ENCODE measurements at places on chromosomes 7 and 10. TPM values are rescaled to one million over a fixed set of nuclear protein-coding genes. Genes with fewer than 3 reads are reported as not detected.
A peak's percentile ranks its signal among the peaks of the same experiment; 100 is the strongest.

GRCh38 chr10:5607594-5607993 is 58.8 kb downstream of the ASB13 start:
- no peak overlapping the region for H3K27ac ChIP-seq
- peaks cover 10% of the 10 kb centered on the region for H3K4me1 ChIP-seq
- H3K4me3 ChIP-seq = no peak overlapping the region
- H3K27me3 ChIP-seq = peaks cover 12% of the 10 kb centered on the region
- DNase-seq = no peak

TMEM72 gene
- not detected for total RNA-seq

ASB10 gene
- not detected for total RNA-seq

- H3K4me3 ChIP-seq = no peak overlapping the region
- H3K27ac ChIP-seq = no peak overlapping the region
- H3K27me3 ChIP-seq = peaks cover 6% of the 10 kb centered on the region
- no peaks in the 10 kb centered on the region for H3K36me3 ChIP-seq
Measured at GRCh38 chr10:22464966-22465629, 119.8 kb downstream of the SPAG6 start.

FGFR2 gene
- total RNA-seq = 0.31 TPM

DNA sequence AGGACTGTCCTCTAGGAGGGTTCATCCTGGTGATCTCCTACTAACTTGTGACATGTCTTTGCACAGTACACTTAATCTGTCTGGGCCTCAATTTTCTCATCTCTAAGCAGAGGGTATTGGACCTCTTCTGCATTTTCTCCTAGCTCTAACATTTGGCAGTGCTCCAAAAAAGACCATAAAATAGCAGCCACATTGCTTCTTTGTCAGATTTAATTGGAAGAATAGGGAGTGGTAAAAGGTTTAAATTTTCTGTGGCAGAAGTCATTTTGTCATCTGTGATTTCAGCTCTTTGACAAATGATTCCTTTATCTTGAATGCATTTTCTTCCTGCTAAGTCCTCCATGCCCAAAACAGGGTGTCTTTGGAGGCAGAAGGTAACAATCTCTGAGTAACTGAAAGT is 289.9 kb upstream of the LRGUK start:
- H3K27ac ChIP-seq = no peak overlapping the region
- H3K36me3 ChIP-seq = no peaks in the 10 kb centered on the region
- H3K4me3 ChIP-seq = no peak overlapping the region
- H3K27me3 ChIP-seq = no peaks in the 10 kb centered on the region

- H3K27me3 ChIP-seq = peaks cover 22% of the 10 kb centered on the region
- H3K27ac ChIP-seq = no peak overlapping the region
- DNase-seq = no peak
- no peak overlapping the region for H3K4me3 ChIP-seq
Measured at GRCh38 chr7:94666879-94667587, 11.1 kb upstream of the SGCE start.

GRCh38 chr7:39088730-39089593 is 111.3 kb downstream of the POU6F2 start:
- H3K27ac ChIP-seq = no peak overlapping the region
- H3K4me3 ChIP-seq = no peak overlapping the region
- no peak for DNase-seq
- peaks cover 3% of the 10 kb centered on the region for H3K36me3 ChIP-seq
- peaks cover 24% of the 10 kb centered on the region for H3K27me3 ChIP-seq
- H3K4me1 ChIP-seq = peaks cover 3% of the 10 kb centered on the region

DNA sequence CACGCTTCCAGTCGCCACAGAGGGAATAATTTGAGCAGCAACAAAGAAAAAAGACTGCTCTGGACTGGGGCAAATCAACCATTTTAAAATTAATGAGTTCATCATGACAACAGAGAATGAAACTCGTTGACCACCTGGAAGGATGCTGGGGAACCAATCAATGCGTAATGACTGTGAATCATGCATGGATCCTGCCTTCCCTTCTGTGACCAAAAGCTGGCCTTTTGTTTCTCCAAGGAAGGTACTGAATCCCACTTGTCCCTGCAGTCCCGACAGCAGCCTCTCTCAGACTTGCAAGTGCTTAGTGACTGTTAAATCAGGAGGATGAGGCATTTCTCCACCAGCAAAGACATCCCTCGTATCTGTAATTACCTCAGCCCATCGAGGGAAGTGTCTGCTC is 68.0 kb upstream of the TNS3 start:
- H3K4me1 ChIP-seq = peaks cover 2% of the 10 kb centered on the region
- H3K36me3 ChIP-seq = no peaks in the 10 kb centered on the region
- H3K27me3 ChIP-seq = no peaks in the 10 kb centered on the region
- H3K4me3 ChIP-seq = no peak overlapping the region
- no peak overlapping the region for H3K27ac ChIP-seq
- no peak for DNase-seq

DNA sequence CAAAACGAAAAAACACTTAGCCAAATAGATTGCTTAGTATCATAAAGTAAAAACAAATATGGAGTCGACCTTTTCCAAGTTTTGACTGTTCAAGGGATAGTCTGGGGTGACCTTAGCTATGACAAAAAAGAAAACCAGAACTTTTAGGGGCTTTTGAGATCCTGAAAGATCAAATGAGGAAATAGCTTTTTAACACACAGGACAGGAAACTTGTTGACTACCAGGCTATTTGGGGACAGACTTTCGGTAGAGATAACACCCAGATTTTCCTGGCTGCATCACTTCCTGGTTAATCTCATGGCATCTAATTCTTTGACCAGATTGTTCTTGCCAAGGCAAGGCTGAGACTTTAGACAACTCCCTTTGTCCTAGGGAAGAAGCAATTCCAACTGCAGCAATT is 34.5 kb upstream of the EGR2 start:
- no peak for DNase-seq
- no peak overlapping the region for H3K4me3 ChIP-seq
- H3K27ac ChIP-seq = no peak overlapping the region
- H3K4me1 ChIP-seq = peaks cover 10% of the 10 kb centered on the region

GRCh38 chr10:62005281-62005680 is 103.8 kb downstream of the ARID5B start:
- DNase-seq = no peak
- H3K4me3 ChIP-seq = no peak overlapping the region
- H3K36me3 ChIP-seq = peaks cover 9% of the 10 kb centered on the region
- H3K4me1 ChIP-seq = peaks cover 28% of the 10 kb centered on the region

DNA sequence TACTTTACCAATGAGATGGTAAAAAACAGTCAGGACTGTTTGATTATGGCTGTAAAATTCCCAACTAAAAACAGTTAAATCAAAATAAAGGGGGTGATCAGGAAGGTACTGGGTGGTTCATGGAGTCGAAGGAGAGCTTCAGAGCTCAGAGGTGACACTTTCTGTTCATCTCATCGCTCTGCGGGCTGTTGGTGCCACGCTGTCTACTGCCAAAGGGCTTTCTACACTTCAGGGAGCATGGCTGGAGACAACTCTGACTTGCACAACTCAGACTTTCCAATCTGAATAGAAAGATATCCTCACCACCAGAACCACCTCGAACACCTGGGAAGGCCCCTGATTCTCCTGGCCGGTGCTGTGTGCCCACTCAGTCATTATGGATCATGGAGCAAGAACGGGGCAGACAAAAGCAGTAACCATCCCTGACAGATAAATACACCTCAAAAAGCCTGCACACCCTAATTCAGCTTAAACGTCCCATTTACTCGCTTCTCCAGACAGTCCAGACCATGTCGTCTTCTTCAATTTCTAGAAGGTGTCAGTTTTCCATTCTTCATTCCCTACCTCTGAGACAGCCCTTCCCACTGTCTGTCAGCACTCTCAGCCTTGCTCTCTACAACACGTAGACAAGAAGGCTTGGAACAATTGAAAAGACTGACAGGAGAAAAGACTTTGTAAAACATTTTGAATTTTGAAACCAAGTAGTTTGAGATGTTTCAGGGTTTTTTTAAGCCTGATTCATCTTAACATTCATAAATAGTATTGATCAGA is 348.7 kb upstream of the NFE2L3 start:
- H3K36me3 ChIP-seq = no peaks in the 10 kb centered on the region
- no peak for DNase-seq
- no peak overlapping the region for H3K27ac ChIP-seq
- H3K4me3 ChIP-seq = no peak overlapping the region

PMS2 gene
- total RNA-seq = 11.3 TPM

GRCh38 chr7:139830292-139830691 is 1.2 kb downstream of the TBXAS1 start:
- no peaks in the 10 kb centered on the region for H3K36me3 ChIP-seq
- H3K4me1 ChIP-seq = peaks cover 27% of the 10 kb centered on the region
- peak overlapping the region; percentile 89 for H3K4me3 ChIP-seq
- peaks cover 5% of the 10 kb centered on the region for H3K27me3 ChIP-seq
- DNase-seq = no peak

CDHR1 gene
- 0.12 TPM for total RNA-seq

TCAF2 gene
- 27.1 TPM for total RNA-seq

SFXN4 gene
- total RNA-seq = 9.5 TPM

- H3K4me1 ChIP-seq = peaks cover 3% of the 10 kb centered on the region
- no peak for DNase-seq
- H3K36me3 ChIP-seq = peaks cover 3% of the 10 kb centered on the region
- no peak overlapping the region for H3K27ac ChIP-seq
- peaks cover 32% of the 10 kb centered on the region for H3K27me3 ChIP-seq
- no peak overlapping the region for H3K4me3 ChIP-seq
Measured at GRCh38 chr7:156034397-156034796, 222.1 kb upstream of the SHH start.

GRCh38 chr10:126397156-126397555 is 8.9 kb upstream of the ADAM12 start:
- no peak overlapping the region for H3K27ac ChIP-seq
- H3K36me3 ChIP-seq = no peaks in the 10 kb centered on the region
- no peak for DNase-seq
- H3K4me1 ChIP-seq = no peaks in the 10 kb centered on the region
- H3K4me3 ChIP-seq = no peak overlapping the region

GRCh38 chr7:991729-992656 is 9.0 kb downstream of the CYP2W1 start:
- H3K4me3 ChIP-seq = no peak overlapping the region
- H3K27ac ChIP-seq = no peak overlapping the region
- no peaks in the 10 kb centered on the region for H3K27me3 ChIP-seq
- no peaks in the 10 kb centered on the region for H3K36me3 ChIP-seq
- H3K4me1 ChIP-seq = peaks cover 4% of the 10 kb centered on the region

DNA sequence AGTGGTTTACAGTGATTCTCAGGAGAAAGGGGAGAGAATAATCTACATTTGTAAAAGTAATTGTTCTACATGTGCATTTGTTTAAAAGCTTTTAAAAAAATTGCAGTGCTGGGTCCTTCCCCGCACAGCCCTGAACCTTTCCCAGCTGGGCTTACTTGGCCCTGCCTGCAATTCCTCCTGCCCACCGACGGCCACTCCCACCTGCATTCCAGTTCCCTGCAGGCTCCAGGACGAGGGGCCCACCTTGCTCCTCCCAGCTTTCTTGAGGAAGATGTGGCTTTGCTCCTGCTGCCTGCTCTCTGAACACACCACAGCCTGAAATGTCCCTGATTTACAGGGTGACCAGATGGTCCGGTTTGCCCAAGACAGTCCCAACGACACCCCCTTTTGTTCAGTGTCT is 222.7 kb downstream of the PRPF18 start:
- peak overlapping the region; percentile 59 for H3K27ac ChIP-seq
- peaks cover 8% of the 10 kb centered on the region for H3K4me1 ChIP-seq
- H3K27me3 ChIP-seq = no peaks in the 10 kb centered on the region
- DNase-seq = no peak
- H3K4me3 ChIP-seq = no peak overlapping the region

GRCh38 chr7:122166275-122166674 is 22.2 kb upstream of the AASS start:
- no peak for DNase-seq
- no peak overlapping the region for H3K27ac ChIP-seq
- no peaks in the 10 kb centered on the region for H3K36me3 ChIP-seq
- H3K4me3 ChIP-seq = no peak overlapping the region

DNA sequence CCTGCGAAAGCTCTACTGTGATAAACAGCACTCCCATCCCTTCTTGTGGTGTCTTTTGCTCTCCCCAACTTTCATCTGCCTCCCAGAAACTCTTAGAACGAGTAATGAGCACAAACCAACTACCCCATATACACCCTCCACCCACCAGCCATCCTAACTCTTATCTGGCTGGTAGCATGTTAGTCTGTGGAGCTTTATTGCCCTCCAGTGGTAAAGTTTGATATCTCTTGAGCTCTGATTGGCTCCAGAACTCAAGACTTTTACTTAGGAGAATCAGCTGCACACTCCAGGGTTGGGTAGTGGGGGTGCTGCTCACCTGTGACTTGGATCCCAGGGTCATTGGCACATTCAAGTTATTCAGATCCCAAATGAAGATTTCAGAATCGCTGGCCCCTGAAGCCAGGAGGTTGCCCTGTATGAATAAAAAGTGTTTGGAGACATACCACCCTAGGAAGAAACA is 10.9 kb downstream of the SEC31B start:
- H3K4me1 ChIP-seq = peaks cover 55% of the 10 kb centered on the region
- peak overlapping the region; percentile 90 for H3K27ac ChIP-seq
- peak overlapping the region; percentile 84 for H3K4me3 ChIP-seq
- no peak for DNase-seq

DNA sequence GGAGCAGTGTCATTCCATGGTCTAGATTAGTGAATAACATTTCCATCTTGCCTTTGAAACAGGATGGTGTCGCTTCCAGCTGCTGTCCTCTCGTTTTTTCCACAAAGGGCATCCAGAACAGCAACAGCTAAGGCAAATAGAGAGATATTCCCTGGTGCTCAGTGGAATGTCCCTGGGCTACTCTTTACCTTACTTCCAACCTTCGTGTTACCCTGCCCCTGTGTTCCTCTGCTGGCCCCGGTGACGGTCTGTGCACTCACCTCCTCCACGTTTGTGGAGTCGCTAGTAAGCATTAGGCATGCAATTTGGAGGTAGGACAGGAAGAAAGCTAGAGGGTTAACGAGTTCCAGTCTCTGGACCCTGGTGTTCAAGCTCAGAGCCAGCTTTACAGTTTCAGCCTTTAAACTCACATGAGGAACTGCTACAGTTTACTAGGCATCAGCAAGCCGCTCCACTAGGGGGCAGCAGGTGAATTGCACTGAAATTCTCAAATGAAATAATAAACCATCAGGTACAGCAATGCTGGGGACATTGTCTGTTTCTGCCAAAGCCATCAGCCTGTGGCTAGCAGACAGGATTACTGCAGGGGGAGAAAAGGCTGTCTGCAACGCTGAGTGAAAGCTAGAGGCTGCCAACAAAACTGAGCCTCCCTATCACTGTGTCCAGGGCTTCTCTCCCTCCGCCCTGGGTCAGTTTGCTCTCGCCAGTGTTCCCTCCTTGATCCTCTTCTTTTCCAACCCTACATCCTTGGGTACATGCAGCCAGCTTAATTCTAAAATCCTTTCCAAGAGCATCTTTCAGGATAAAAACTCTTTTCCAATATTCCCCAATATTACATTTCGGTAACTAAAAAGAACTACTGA is 9.0 kb downstream of the MRPL32 start:
- H3K36me3 ChIP-seq = peaks cover 12% of the 10 kb centered on the region
- DNase-seq = peak; percentile 41
- no peaks in the 10 kb centered on the region for H3K27me3 ChIP-seq

Measured in T-helper 17 cell (primary cell).